Central memory CD4-positive, alpha-beta T cell (primary cell): ENCODE measurements at places on chromosomes 4 and X.

DNA sequence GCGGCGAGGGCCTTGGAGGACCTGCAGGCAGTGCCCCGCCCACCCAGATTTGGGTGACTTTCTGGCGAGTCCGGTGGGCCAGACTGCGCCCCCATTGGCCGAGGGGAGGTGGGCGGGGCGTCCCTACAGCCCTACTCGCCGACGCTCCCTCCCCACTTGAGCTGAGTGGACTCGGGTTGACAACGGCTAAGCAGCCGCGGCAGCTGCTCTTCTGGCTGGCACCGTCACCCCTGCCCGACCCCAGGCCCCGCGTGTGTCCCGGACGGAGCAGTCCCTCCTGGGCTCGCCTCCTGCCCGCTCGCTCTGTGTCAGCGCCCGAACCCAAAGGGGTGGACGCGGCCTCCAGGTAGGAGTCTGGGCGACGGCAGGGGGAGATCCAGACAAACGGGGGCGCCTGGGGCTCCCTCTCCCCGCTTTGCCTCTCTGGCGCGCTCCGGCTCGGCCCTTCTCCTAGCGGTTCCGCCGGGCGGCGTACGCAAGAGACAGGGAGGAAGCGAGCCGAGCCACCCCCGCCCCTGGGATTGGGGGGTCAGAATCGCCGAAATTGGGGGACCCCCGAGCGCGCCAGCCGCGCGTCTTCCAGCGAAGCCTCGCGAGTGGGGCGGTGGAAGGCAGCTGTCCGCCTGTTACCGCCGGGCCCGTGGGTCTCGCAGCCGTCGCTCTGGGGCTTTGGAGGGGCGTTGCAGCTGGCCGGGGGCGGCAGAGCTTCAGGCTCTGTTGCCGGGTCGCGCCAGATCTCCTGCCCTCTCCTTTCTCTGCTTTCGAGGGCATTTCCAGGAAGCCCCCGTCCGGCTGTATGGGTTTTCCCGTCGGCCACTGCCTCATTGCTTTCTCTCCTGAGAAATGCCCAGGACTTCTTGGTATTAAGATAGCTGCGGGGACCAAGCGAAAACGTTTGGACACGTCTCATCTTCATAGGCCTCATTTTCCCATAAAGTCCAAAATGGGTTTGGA is 46.3 kb downstream of the STARD8 start:
- no peak for DNase-seq

DNA sequence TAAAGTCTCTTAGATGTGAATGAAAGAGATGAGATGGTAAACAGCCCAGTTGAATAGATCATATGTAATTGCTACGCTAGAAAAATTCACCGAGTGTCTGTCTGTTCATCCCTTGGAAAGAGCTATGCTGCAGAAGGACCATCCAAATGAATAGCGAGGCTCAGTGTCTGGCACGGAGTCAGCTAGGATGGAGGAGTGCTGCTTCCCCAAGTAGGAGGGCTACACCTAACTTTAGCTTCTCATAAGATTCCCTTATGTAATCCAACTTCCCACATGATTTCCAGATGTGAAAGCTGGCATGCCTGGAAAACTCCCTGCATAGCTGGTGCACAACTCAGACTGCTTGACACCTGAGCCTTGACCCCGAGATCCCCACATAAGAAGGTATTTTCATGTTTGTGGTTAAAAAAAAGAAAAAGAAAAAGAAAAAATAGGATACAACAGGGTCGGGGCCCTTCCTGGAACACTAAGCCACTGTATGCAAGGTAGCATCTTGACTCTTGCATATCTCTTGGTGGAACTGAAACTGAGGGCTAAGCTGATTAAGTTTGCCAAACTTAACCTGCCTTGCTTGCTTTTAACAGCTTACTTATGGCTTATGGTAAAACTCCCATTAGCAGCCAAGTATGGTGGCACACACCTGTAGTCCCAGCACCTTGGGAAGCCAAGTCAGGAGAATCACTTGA is 82.3 kb downstream of the FREM3 start:
- no peak for DNase-seq

DNA sequence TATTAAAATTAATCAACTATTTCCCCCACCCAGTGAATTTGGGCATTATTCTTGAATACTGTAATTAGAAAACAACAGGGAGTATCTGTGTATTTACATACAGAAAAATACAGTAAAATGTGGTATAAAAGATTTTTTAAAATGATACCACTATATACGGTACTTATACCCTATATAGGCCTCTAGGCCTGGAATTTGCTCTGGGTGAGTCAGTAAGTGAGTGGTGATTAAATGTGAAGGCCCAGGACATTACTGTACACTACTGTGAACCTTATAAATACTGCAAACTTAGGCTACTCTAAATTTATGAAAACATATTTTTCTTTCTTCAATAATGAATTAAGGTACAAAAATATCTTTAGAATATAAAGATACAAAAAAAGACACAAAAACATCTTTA is 6.3 kb upstream of the CSN3 start:
- no peak for DNase-seq

DNA sequence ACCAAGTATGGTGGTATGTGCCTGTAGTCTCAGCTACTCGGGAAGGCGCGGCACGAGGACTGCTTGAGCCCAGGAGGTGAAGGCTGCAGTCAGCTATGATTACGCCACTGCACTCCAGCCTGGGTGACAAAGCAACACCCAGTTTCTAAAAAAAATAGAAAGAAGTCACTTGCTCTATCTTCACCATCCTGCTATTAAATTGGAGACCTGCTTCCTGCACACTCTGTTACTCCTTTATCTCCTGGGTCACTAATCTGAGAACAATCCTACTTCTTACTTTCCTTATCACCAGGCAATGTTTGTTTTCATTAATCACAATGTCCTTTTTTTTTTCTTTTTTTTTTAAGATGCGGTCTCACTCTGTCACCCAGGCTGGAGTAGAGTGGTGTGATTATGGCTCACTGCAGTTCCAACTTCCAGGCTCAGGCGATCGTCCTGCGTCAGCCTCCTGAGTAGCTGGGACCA is 16.2 kb downstream of the PRKX start:
- DNase-seq, result no peak

DNA sequence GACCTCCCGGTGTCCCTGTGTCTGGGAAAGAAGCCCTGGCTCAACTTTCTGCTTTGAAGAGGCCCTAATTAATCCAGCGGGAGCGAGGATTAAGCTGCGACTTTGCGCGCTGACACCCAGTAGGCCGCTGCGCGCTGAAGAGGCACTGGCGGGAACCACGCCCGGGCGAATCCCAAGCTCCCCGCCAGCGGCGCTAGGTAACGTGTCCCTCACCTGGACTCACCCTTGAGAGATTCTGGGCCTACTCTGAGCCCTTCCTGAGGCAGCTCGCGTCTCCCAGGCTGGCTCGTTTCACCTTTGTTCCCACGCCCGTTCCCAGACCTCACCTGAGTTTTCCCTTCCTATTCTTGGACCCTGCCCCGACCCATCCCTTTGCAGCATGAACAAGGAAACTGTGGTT is 616 bp upstream of the KLHL34 start:
- DNase-seq, result no peak

- DNase-seq, result peak; percentile 77
Observed at GRCh38 chr4:108171339-108172230, 2.9 kb upstream of the LEF1 start.

- DNase-seq, result peak; percentile 1
Observed at GRCh38 chrX:75155447-75155826, 646 bp downstream of the ABCB7 start.

- DNase-seq, result no peak
Observed at GRCh38 chr4:153156263-153156662, 48.0 kb upstream of the TRIM2 start.

GRCh38 chrX:130896026-130896425 is 7.0 kb downstream of the ENOX2 start:
- no peak for DNase-seq

DNA sequence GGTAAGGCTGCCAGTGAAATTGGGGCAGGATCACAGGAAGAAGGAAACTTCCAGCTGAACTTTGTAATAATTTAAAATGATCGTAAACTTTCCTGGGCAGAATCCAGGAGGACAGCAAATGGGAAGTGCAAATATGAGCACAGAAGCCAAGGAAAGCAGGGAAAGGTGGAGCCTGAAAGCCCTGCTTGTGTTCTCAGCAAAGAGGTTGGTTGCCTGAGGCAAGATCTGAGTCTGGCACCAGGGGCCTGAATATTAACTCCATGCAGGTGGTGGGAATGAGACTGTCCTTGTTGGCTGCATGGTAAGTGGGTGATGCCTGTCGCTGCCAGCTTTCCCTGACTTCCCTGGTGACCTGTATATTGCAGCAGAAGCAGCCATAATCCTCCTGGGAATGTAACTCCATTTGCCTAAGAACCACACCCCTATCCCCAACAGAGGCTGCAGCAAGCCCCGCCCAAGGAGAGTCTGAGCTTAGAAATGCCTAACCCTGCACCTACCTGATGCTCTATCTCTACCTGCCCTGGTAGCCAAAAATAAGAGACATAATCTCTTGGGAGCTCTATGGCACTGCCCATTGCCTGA is 132.0 kb upstream of the HDX start:
- DNase-seq, result no peak

DNA sequence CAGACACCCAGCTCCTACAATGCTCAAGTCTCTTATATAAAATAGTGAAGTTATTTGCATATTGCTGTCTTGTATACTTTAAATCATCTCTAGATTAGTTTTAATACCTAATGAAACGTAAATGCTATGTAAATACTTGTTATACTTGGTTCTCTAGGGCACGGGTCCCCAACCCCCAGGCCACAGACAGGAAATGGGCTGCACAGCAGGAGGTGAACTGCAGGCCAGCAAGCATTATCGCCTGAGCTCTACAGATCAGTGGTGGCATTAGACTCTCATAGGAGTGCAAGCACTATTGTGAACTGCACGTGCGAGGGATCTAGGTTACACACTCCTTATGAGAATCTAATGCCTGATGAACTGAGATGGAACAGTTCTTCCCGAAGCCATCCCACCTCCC is 395.9 kb upstream of the EMCN start:
- no peak for DNase-seq

DNA sequence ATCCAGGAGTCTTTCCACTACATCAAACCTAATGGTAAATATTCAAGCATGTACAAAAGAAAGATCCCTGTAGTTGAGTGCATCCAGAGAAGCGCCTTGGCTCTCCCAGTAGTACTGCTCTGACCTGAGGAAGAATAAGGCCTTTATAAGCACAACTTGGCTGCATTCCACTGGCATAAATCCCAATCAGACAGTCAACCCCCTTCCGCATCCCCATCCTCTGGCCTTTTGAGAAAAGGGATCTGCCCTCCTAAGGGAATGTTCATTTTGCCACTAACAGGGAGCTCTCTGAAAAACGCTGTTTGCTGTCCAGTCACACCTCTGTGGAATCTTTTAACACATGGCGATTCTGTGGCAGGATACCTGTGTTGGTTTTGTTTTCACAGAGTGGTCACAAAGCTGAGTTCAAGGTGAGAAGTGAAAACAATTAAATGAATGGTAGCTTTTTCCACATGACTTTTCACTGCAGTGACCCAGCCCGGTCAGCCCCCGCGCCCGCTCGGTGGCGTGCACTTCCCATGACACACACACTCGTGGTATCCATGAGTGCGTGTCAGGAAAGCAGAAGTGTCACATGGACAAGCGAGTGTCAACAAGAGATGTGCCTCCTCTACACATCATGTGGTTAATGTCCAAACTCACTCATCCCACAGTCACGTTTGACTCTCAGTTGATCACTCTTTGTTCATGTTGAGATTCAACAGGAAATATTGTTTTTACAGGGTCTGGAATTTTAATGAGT is 112.2 kb upstream of the ENPP6 start:
- DNase-seq, result no peak

DNA sequence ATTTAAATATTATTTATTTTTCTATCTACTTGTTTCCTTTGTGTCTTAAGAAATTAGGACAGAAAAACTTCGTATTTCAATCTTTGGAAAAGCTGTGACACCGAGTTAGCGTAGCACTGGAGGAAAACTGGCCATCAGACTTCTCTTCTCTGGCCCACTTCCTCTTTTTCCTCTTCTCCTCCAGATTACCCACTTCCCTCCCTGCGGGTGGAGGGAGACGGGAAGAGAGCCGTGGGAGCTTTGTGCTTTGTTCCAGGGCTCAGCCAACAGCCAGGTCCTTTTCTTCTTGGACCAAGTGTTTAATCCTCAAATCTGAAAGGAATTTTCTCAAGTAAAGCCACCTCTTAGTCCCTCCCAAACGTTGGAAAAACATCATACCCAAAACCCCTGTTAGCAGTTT is 29.7 kb downstream of the OFD1 start:
- no peak for DNase-seq

GRCh38 chr4:187613089-187613839 is 382.3 kb upstream of the ZFP42 start:
- no peak for DNase-seq

GRCh38 chr4:25527034-25527433 is 128.6 kb upstream of the SLC34A2 start:
- no peak for DNase-seq

- DNase-seq, result no peak
Observed at GRCh38 chr4:111836601-111837000, 308.7 kb upstream of the FAM241A start.

DNA sequence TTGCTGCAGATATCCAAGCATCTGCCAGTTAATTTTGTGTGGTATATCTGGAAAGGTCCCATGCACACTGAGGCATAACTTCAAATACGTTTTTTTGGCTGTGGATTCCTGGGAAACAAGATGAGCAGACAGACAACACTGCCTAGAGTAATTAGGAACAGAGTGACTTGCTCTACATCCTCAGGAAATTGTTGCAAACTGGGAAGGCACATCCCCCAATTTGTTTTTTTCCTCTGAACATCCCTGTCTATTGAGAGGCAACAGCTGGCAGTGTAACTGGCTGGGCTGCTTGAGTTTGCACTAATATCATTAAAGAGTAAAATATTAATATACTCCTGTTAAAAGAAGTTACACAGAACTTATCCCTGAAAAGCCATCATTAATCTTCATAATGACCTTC is 207.7 kb upstream of the SLIT2 start:
- DNase-seq, result no peak

GRCh38 chrX:19882066-19882775 is 5.2 kb downstream of the SH3KBP1 start:
- no peak for DNase-seq

GRCh38 chrX:40514376-40514775 is 66.4 kb upstream of the ATP6AP2 start:
- no peak for DNase-seq

DNA sequence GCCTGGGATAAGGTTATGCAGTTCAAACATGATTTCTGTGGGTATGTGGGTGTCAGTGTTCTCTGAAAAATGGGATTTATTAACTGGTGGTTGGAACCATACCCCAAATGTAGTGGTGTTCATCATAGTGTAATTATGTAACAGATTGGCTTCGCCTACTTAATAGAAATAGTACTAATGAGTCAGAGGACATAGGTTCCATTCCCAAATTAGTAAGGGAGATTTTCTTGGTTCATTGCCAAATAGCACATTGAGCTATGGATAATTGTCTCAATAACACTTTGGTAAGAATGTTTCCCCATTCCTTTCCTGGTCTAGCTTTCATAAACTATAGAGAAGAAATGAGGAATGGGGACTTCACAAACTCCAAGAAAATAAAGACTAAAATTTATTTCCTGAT is 20.5 kb upstream of the CYBB start:
- DNase-seq, result no peak

DNA sequence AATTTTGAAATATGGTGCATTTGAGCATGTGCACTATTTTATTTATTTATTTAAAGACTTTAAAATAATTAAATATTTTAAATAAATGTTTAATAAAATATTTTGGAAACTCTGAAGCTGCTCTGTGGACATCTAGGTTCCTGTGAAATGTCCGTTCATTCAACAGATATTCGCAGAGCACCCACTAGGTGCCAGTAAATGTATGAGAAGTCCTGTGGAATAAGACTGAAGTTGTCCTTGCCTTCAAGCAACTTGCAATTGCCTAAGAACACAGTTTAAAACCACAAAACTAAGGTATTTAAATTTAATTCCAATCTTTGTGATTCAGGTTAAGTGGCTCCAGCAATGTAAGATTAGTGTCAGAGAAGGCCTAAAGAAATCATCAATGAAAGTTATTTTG is 306.7 kb downstream of the GBA3 start:
- DNase-seq, result no peak
